GM23338 (cell line): ENCODE measurements at places on chromosomes 11 and 22. TPM values are rescaled to one million over a fixed set of nuclear protein-coding genes. Genes with fewer than 3 reads are reported as not detected.

- no peak for DNase-seq
- H3K4me1 ChIP-seq = no peaks in the 10 kb centered on the region
- H3K27ac ChIP-seq = no peak overlapping the region
- H3K36me3 ChIP-seq = no peaks in the 10 kb centered on the region
These were observed 268.4 kb upstream of the KIRREL3 start for GRCh38 chr11:127268932-127269331.

GRCh38 chr11:85884581-85885021 lies 29.4 kb downstream of the CCDC83 start:
- no peaks in the 10 kb centered on the region for H3K27me3 ChIP-seq
- no peaks in the 10 kb centered on the region for H3K4me1 ChIP-seq
- no peak for DNase-seq

GRCh38 chr11:113623114-113623513 lies 83.0 kb downstream of the TMPRSS5 start:
- no peak for DNase-seq
- 0 out of 2 replicates have a peak, but pooled peaks cover 4% of the 10 kb centered on the region for H3K27me3 ChIP-seq
- H3K4me3 ChIP-seq = no peak overlapping the region
- no peak overlapping the region for H3K27ac ChIP-seq

DNA sequence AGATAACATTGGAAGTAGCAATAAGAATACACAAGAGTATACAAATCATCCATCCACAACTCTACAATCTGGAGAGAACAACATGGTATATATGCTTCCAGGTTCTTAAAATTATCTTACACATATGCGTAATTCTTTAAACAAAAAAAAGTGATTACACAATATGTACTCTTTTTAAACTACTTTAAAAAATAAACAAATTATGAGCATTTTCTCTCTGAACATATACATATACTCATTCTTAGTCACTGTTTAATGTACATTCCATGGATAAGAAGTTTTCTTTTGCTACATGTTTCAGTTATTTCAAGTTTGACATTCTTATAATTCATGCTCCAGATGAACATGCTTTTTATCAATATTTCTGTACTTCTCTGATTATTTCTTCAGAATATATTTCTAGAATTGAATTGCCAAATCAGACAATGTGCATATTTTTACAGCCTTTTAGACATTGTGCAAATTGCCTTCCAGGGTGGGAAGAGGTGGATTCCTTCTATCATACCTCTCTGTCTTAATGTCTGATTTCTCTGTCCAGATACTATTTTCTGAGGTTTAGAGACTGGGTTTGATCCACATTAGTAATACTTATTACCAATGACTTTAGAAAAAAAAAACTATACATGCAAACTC lies 551.6 kb downstream of the METTL15 start:
- H3K27ac ChIP-seq = no peak overlapping the region
- H3K36me3 ChIP-seq = no peaks in the 10 kb centered on the region
- H3K27me3 ChIP-seq = no peaks in the 10 kb centered on the region
- no peak for DNase-seq

GRCh38 chr11:1632053-1632714 lies 2.6 kb downstream of the KRTAP5-5 start:
- DNase-seq = no peak
- H3K4me1 ChIP-seq = peaks cover 3% of the 10 kb centered on the region; the same call in 1 of the 2 replicates
- H3K36me3 ChIP-seq = no peaks in the 10 kb centered on the region
- H3K27ac ChIP-seq = no peak overlapping the region
- no peak overlapping the region for H3K4me3 ChIP-seq
- H3K27me3 ChIP-seq = no peaks in the 10 kb centered on the region

- H3K4me3 ChIP-seq = no peak overlapping the region
- H3K4me1 ChIP-seq = no peaks in the 10 kb centered on the region
- no peak overlapping the region for H3K27ac ChIP-seq
- no peaks in the 10 kb centered on the region for H3K27me3 ChIP-seq
These were observed 33.9 kb downstream of the ALX4 start for GRCh38 chr11:44275961-44276550.

The OSBPL5 gene
- 8.1 and 12.0 TPM in 2 replicates for total RNA-seq
